ENCODE measurements at places on chromosomes 13 and 19. TPM values are rescaled to one million over a fixed set of nuclear protein-coding genes. Genes with fewer than 3 reads are reported as not detected.

- H3K27me3 ChIP-seq = no peaks in the 10 kb centered on the region
- no peak overlapping the region for H3K27ac ChIP-seq
- DNase-seq = no peak
- no peak overlapping the region for H3K4me3 ChIP-seq
- H3K36me3 ChIP-seq = no peaks in the 10 kb centered on the region
Observed at GRCh38 chr13:103878891-103879605, 812.8 kb upstream of the SLC10A2 start.

IFT88 gene
- polyA plus RNA-seq = 22.5 TPM

- no peak overlapping the region for H3K27ac ChIP-seq
- H3K4me1 ChIP-seq = no peaks in the 10 kb centered on the region
- no peak for DNase-seq
Observed at GRCh38 chr19:36363845-36364244, 15.2 kb downstream of the ZFP14 start.

- DNase-seq = peak; percentile 59
- no peak overlapping the region for H3K4me3 ChIP-seq
- peaks cover 10% of the 10 kb centered on the region for H3K4me1 ChIP-seq
- no peak overlapping the region for H3K27ac ChIP-seq
Observed at GRCh38 chr19:10505583-10506229, 2.5 kb upstream of the KEAP1 start.

PEAK3 gene
- 0.15 TPM for polyA plus RNA-seq

LILRB2 gene
- 2.6 TPM for polyA plus RNA-seq

GRCh38 chr13:99211421-99212035 is 10.9 kb downstream of the UBAC2 start:
- peaks cover 9% of the 10 kb centered on the region for H3K36me3 ChIP-seq
- DNase-seq = no peak
- no peaks in the 10 kb centered on the region for H3K4me1 ChIP-seq
- no peak overlapping the region for H3K27ac ChIP-seq

DNA sequence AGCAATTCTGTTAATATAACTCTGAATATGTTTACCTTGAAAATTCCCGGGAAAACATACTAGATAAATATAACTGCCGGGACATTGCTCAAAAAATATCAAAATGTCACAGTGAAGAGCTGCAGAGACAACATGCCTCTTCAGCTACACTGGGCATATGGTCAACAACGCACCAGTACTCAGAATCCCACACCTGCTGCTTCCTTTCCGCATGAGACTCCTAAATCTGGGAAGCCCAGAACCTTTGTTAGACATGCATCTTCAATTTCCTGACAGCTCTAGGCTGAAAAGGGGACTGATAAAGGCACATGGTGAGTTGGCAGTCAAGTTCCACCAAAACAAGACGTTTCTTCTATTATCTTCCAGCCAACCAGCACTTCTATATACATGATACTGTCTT is 53.7 kb downstream of the USP12 start:
- H3K27ac ChIP-seq = no peak overlapping the region
- H3K36me3 ChIP-seq = peaks cover 12% of the 10 kb centered on the region
- H3K27me3 ChIP-seq = no peaks in the 10 kb centered on the region
- H3K4me3 ChIP-seq = no peak overlapping the region
- DNase-seq = no peak

GRCh38 chr19:32676895-32677359 is 1.3 kb downstream of the RGS9BP start:
- H3K36me3 ChIP-seq = no peaks in the 10 kb centered on the region
- H3K27ac ChIP-seq = no peak overlapping the region
- H3K27me3 ChIP-seq = peaks cover 34% of the 10 kb centered on the region
- H3K4me1 ChIP-seq = peaks cover 9% of the 10 kb centered on the region

DNA sequence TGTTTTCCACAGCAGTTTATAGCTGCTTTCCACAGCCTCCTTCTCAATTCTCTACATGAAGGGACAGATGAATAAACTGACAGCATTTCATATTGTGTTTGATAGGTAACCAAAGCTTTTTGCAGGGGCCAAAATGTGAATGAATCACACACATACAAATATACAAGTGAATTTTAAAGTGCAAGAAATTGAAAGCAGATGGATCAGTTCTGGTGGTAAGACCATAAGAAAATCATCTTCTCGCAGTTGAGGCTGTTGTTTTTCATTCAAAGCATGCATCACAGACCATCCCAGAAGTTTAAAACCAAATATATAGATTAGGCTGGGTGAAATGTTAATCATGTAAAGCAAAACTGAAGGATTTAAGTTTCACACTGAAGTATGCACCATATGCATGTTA is 1569.4 kb downstream of the PCDH9 start:
- no peaks in the 10 kb centered on the region for H3K36me3 ChIP-seq
- no peak for DNase-seq
- H3K27ac ChIP-seq = no peak overlapping the region

SPACA4 gene
- 4.2 TPM for polyA plus RNA-seq

DNA sequence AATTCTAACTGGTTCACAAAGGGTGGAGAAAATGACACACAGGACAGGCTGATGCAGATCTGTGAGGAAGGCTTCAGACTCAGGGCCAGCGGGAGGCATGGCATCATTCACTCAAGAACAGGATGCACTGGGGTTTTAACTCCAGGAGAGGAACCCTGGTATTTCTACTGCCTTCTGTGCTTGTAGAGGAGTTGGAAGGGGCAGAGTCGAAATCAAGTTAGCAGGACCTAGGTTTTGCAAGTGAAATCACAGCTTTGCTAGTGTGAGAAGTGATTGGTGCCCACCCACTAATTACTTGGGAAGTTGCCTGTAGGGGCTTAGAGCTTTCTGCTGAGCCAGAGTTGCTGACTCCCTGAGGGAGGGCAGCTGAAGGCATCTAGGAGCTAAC is 92.7 kb downstream of the AKAP11 start:
- H3K36me3 ChIP-seq = no peaks in the 10 kb centered on the region
- no peak overlapping the region for H3K27ac ChIP-seq
- no peak for DNase-seq

GRCh38 chr13:46575301-46575771 is 22.4 kb downstream of the LRCH1 start:
- H3K4me1 ChIP-seq = no peaks in the 10 kb centered on the region
- H3K4me3 ChIP-seq = no peak overlapping the region
- H3K27ac ChIP-seq = no peak overlapping the region
- H3K36me3 ChIP-seq = peaks cover 2% of the 10 kb centered on the region

- H3K36me3 ChIP-seq = peaks cover 53% of the 10 kb centered on the region
- no peaks in the 10 kb centered on the region for H3K4me1 ChIP-seq
- H3K27me3 ChIP-seq = no peaks in the 10 kb centered on the region
- DNase-seq = no peak
- no peak overlapping the region for H3K4me3 ChIP-seq
Observed at GRCh38 chr19:18349524-18350128, 9.2 kb downstream of the PGPEP1 start.

DNA sequence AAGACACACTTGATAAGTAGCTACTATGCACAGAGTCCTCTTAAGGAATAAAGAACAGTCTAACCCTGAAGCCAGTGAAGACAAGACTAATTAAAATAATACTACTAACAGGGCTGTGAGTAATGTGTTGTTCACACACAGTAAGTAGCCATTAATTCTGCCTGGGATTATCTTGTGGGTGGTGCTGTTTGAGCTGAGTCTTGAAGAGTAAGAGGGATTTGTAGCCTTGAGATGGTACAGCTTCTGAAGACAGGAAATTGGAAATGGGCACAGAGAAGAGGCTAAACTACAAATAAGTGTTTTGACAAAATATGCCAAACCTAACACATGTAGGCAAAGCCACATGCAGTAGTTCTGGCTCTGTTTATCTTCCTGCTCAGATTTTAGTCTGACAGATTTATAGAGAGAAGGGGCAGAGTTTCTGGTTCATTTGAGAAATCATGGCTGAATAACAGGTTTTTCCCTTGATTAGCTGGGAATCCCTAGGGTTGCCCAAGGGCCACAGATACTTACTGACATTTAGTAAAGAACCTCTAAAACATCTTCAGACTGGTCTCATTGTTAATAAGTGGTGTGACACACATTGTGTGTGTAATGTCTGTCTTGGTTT is 38.0 kb downstream of the ITGBL1 start:
- no peak overlapping the region for H3K4me3 ChIP-seq
- H3K27ac ChIP-seq = no peak overlapping the region
- H3K36me3 ChIP-seq = no peaks in the 10 kb centered on the region
- no peaks in the 10 kb centered on the region for H3K4me1 ChIP-seq
- DNase-seq = no peak

DNA sequence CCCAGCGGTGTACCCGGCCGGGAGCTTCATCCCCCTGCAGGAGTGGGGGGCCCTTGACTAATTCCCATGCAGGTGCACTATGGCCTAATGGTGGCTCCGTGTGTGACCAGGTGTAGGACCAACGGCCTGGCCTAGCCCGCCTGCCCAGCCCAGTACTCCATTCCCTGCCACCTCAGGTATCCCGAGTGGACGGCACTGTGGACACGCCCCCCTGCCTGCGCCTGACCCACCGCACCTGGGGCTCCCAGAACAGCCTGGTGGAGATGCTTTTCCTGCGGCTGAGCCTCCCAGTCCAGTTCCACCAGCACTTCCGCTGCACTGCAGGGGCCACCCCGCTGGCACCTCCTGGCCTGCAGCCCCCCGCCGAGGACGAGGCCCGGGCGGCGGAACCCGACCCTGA is 39.7 kb downstream of the RYR1 start:
- no peak for DNase-seq
- peaks cover 6% of the 10 kb centered on the region for H3K27me3 ChIP-seq
- no peaks in the 10 kb centered on the region for H3K4me1 ChIP-seq
- H3K27ac ChIP-seq = no peak overlapping the region

CGB2 gene
- not detected for polyA plus RNA-seq

DNA sequence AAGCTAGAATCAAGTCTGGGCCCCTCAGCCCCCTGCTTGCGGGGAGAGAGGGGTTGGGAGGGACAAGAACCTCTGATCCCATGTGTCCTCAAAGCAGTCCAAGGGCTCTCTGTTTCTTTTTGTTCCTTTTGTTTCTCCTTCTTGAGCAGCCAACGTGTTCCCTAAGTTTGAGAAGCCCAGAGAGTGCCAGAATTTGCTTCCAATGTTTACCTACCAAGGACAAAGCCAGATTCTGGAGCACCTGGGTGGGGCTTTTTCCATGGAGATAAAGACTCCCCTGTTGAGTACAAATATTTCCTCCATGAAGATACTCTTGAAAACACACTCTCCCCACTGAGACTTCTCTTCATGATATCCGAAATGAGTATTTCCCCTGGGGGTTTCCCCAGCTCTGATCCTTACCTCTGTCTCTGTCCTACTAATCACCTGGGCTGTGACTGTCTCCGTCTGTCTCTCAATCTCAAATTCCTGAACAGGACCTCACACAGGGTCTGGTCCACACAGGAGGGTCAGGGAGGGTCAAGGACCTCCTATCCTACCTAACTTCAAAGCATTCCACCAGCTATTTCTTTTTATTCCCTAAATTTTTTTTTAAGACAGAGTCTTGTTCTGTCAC is 27.4 kb downstream of the CD177 start:
- no peak for DNase-seq
- H3K27me3 ChIP-seq = peaks cover 10% of the 10 kb centered on the region
- no peak overlapping the region for H3K4me3 ChIP-seq
- no peaks in the 10 kb centered on the region for H3K4me1 ChIP-seq
- H3K36me3 ChIP-seq = no peaks in the 10 kb centered on the region
- H3K27ac ChIP-seq = no peak overlapping the region

KLK7 gene
- polyA plus RNA-seq = 0.42 TPM

DNA sequence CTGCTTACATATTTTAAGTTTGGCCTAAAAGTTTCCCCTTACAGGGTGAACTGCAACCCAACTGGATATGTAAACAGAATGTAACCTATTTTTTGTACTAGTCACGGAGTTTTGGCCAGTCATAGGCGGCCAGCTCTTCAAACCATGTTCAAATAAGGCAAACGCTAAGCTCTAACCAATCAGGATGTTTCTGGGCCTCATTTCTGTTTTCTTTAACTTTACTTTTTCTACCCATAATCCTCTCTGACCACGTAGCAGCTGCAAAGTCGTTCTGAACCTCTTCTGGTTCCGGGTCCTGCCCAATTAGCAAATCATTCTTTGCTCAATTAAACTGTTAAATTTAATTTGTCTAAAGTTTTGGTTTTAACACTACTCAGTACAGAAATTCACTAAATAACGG is 8.2 kb upstream of the ZMYM2 start:
- no peak for DNase-seq
- H3K27me3 ChIP-seq = no peaks in the 10 kb centered on the region
- no peaks in the 10 kb centered on the region for H3K4me1 ChIP-seq
- no peak overlapping the region for H3K27ac ChIP-seq
- no peak overlapping the region for H3K4me3 ChIP-seq

DIRAS1 gene
- 2.6 TPM for polyA plus RNA-seq

- H3K4me1 ChIP-seq = peaks cover 10% of the 10 kb centered on the region
- peak overlapping the region; percentile 34 for H3K27ac ChIP-seq
Observed at GRCh38 chr19:1360818-1361461, 22.8 kb upstream of the NDUFS7 start.

DNA sequence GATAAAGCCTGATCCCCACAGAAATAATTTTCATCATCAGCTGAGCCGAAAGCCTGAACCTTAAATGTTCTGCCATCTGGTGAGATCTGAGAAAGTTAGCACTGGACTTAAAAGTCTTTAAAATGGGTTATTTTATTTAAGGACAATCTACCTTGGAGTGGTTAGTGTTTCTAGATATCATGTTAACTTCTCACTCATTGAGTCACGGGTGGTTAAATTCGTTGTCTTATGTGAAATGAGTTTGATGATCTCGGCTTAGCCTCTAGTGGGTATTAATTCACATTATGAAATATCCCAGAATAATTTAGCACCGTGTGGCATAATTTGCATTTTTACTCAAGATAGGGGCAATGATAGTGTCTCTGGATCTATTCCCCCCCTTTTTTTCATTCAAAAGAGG is 117.4 kb upstream of the ZNF536 start:
- H3K27me3 ChIP-seq = peaks cover 42% of the 10 kb centered on the region
- H3K4me1 ChIP-seq = no peaks in the 10 kb centered on the region
- DNase-seq = no peak
- H3K27ac ChIP-seq = no peak overlapping the region
- no peak overlapping the region for H3K4me3 ChIP-seq

DNA sequence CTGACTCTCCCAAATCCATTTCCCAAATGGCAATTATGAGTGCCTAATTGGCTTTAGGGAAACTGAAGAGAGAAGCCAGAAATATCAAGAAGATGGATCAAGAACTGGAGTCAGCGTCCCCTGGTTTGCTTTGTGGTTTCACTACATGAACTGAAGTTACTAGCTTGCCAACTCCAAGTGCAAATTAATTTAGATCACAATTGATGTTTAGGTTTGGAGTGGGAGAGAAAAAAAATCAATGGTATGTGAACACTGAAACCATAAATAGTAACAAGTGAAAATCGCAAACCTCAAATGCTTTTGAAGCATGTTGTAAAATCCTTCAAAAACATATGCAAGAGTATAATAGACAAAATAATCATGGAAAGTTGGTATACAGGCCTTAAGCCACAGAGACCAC is 1528.6 kb upstream of the SLC10A2 start:
- no peaks in the 10 kb centered on the region for H3K36me3 ChIP-seq
- H3K27ac ChIP-seq = no peak overlapping the region
- no peak overlapping the region for H3K4me3 ChIP-seq
- peaks cover 3% of the 10 kb centered on the region for H3K4me1 ChIP-seq
- DNase-seq = no peak
- H3K27me3 ChIP-seq = no peaks in the 10 kb centered on the region

- H3K4me3 ChIP-seq = no peak overlapping the region
- peak; percentile 63 for DNase-seq
- H3K27me3 ChIP-seq = no peaks in the 10 kb centered on the region
- no peaks in the 10 kb centered on the region for H3K36me3 ChIP-seq
- H3K4me1 ChIP-seq = peaks cover 11% of the 10 kb centered on the region
Observed at GRCh38 chr13:43986421-43986981, 106.8 kb downstream of the LACC1 start.

CEACAM20 gene
- polyA plus RNA-seq = 2.6 TPM

IFI30 gene
- 270 TPM for polyA plus RNA-seq
